ENCODE measurements at places on chromosomes 7 and 10.

DNA sequence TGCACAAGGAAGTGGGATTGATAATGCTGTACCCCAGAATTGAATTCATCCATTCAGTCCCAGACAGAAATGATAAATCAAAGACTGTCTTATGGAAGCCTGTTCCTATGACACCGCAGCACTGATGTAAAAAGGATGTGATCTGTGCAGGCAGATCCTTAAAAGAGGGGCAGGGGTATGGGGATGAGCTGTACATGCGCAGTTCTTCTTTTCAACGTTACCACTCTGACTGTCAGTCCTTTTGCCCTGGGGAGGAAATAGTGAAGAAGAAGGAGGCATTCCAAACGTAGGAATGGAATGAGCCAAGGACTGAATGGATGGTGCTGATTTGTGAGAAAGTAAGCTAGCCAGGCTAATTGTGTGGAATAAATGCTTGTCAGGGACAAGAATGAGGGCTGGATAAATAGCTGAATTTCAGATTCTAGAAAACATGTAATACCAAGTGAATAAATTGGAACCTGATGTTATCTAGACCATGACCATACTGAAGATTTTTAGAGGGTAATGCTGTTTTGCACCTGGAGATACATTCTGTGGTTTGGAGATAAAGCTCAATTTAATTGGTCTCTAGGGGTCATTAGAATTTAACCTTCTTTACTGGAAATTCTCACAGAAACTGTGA lies 509.3 kb downstream of the SORCS3 start:
- DNase-seq: no peak

GRCh38 chr7:155428171-155428834 lies 29.6 kb upstream of the EN2 start:
- no peak for DNase-seq

- DNase-seq: no peak
Measured at GRCh38 chr7:31073326-31074119, 21.4 kb downstream of the ADCYAP1R1 start.

GRCh38 chr7:111041577-111041976 lies 49.4 kb upstream of the LRRN3 start:
- DNase-seq: no peak

GRCh38 chr10:15245530-15245929 lies 77.0 kb upstream of the NMT2 start:
- no peak for DNase-seq

Measured in vagina (tissue), 2 donors.